ENCODE measurements at places on chromosomes 6 and 20.

GRCh38 chr6:150684161-150684560, 84.5 kb downstream of the PLEKHG1 start:
- DNase-seq, result no peak

DNA sequence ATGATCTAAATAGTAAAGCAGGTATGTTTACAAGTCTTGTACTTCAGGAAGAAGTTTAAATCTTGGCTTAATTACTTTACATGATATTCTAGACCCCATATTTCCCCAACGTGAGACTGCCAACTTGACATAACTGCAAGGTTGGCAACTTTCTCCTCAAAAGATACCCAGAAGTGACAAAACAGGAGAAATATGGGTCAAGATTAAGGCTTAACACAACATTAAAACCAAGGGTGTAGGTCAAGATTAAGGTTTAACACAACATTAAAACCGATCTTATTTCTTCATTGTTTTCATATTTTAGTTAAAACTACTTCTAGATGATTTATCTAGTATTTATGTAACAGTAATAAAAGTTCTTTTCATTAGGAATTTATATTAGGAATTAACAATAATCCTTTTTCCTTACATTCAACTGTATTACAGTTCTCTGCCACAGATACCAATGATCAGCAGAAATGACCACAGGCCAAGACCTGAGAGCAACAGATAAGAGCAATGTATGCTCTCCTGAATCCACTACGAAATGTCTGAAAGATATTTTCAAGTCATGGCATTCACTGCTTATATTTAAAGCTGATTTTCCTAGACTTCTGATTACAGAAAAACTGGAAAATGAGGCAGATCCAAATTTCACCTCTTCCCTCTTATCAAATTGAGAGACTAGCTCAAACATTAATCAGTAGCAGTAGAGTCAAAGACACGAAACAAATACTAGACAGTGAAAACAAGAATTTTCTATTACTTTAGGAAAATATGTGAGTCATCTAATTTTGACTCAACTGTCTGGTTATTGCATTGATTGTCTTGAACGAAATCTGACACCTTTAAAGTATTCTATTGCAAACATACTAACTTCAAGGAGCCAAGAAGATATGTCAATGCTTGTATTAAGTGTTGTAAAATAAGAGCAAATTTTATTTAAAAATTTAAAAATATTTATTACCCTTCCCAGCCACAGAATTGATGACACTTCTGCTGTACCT, 72.3 kb downstream of the RNGTT start:
- DNase-seq, result no peak

- DNase-seq, result no peak
Measured at GRCh38 chr20:32522526-32522775, 62.7 kb downstream of the NOL4L start.

- peak; percentile 49 for DNase-seq
Measured at GRCh38 chr6:52087498-52087999, at the start of gene PKHD1. TSS of gene PKHD1 (minus strand) at chr6:52087613. CDS start at chr6:52084933, 2,680 bp downstream.

- no peak for DNase-seq
Measured at GRCh38 chr20:62087227-62087626, 21.5 kb upstream of the TAF4 start.

DNA sequence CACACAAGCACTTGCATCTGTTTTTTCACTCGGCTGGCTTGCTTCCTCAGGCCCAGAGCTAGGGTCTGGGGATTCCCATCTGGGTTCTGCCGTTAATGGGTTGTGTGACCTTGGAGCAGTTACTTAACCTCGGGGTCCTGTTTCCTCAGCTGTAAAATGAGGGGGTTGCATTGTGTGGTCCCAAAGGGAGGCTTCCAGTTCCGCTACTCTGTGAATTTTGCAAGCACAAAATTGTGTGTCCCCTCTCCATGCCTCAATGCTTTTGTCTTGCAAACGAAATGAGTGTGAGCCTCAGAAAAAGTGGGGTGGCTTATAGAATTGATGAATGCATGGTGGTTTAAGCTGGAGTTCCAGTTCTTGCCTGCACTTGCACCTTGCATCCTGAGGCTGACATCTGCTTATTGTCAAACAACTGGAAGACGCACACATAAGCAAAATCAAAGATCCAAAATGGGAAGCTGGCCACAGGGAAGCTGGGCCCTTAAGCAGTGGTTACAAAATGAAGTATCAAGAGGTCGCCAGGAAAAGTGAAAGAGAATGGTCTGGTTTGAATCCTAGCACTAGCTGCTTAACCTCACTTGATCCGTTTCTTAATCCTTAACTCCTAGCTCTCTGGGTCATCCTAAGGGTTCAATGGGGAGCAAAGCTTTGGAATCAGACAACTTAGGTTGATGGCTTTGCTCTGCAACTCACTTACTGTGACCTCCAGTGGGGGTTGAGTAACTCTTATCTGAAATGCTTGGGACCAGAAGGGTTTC, 490.6 kb downstream of the DHX35 start:
- peak; percentile 80 for DNase-seq

- peak; percentile 44 for DNase-seq
Measured at GRCh38 chr6:135087403-135087802, 32.8 kb upstream of the HBS1L start.

GRCh38 chr6:6362056-6362840, 41.8 kb upstream of the F13A1 start:
- no peak for DNase-seq

DNA sequence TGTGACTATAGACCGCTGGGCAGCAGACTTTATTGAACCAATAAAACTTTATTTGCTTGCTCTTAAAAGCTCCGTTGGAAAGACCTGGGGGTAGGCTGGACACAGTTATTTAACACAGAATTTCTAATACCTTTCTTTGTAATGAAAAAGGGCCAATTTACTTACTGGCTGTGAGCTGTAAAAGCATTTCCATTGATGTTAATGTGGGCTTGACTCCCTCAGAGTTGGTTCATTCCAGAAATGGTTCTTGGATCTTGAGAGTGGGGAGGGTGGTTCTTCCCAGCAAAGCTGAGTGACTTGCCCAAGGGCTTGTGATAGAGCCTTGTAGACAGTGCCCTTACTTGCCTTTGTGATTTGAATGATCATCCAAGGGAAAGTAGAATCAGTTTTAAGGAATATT, 100.6 kb downstream of the SOX4 start:
- DNase-seq, result no peak

- no peak for DNase-seq
Measured at GRCh38 chr6:167660944-167661551, 165.7 kb upstream of the AFDN start.

DNA sequence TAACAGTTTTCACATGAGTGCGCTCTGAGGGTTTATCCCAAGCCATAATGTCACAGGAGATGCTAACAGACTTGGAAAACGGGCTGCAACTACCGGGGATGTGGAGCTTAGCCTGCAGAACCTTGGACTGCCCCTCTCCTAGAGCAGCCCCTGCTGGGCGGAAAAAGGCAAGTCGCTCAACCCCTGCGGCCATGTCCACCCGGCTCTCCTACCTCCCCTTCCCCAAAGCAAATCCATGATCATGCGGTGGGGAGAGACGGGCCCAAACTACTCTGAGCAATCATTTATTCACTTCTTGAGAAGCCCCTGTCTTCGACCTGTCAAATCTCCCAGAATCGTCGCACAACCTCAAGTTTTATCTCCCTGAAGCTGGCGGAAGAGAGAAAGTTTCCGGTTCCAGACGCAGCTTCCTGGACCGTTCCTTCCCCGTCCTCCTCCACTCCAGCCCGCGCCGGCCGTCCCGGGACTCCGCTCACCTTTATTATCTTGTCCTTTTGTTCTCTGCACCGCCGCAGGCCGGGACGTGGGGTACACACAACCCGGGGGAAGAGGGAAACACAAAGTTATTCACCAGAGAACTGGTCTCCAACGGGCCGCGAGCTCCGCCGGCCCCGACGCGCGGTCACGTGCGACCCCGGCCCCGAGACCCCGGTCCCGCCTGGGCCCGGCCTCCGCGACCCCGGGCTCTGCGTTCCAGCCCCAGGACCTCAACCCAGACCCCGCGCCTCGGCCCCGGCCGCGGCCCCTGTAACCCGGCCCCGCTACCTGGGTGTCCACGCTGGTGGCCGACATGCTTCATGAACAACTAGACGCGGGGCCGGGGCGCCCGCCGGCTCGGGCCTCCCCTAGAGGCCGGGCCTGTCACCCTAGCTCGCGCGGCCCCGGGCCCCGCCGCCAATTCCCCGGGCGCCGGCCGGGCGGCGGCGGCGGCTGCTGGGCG, 560 bp downstream of the YTHDF1 start:
- DNase-seq, result peak; percentile 66

- DNase-seq, result no peak
Measured at GRCh38 chr20:4524792-4525191, 196.9 kb upstream of the PRND start.

GRCh38 chr20:31707258-31707615, 15.4 kb downstream of the BCL2L1 start:
- DNase-seq, result no peak

- DNase-seq, result no peak
Measured at GRCh38 chr6:73802366-73802765, 106.4 kb downstream of the CD109 start.

DNA sequence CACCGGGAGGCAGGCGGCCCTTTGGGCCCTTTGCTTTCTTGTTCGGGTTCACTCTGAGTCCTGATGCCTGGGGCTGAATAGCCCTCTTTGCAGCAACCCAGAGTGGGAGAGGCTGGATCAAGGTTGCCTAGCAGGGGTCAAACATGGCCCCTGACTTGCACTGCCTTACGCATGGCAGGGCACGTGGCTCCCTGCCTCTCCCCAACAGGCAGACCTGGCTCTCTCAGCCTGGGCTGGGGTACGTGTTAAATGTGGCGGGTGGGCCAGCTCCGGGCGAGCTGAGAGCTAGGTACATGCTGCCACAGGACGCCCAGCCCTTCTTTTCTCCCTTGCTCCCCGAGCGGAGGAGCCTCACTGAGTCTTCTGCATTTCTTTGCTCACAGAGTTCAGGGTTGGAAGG, 7.3 kb downstream of the C6orf132 start:
- peak; percentile 49 for DNase-seq

GRCh38 chr6:9233226-9233625, 797.9 kb upstream of the SLC35B3 start:
- DNase-seq, result no peak

- no peak for DNase-seq
Measured at GRCh38 chr6:169907419-169908115, 156.1 kb downstream of the ERMARD start.

GRCh38 chr6:50899306-50899870, 80.7 kb downstream of the TFAP2B start:
- DNase-seq, result no peak

DNA sequence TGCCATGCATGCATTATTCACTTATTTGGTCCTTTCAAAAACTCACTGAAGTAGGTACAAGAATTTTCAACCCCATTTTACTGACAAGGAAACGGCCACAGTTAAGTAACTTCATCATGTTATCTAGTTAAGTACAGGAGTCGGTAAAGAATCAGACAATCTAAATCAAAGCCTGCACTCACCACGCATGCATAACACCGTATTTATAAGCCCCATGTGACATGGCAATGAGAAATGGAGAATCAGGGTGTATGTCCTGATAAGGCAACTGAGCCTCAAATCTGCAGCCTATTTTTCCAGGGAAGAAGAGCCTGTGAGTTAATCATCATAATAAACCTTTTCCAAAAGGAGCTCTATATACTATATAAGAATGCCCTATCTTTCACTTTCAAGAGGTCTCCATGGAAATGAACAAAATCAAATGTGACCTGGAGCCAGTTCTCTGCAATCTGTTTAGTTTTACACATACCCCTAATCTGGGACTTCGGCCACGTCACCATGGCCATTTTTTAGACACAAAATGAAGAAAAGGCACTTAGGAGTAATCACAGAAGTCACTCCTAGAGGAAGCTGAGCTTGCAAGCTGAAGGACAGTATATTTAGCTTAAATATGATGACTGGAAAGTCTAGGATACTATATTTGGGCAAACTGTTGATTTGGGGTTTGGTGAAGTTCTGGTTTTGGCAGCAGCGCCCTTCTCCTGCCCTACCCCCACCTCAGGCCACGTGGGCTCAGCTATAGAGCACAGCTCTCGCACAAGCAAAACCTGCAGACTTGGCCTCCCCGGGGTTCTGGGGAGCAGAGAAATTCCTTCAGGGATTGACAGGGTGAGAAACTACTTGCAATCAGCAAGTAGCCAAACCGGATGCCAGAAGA, 19.2 kb downstream of the TRAM2 start:
- no peak for DNase-seq

DNA sequence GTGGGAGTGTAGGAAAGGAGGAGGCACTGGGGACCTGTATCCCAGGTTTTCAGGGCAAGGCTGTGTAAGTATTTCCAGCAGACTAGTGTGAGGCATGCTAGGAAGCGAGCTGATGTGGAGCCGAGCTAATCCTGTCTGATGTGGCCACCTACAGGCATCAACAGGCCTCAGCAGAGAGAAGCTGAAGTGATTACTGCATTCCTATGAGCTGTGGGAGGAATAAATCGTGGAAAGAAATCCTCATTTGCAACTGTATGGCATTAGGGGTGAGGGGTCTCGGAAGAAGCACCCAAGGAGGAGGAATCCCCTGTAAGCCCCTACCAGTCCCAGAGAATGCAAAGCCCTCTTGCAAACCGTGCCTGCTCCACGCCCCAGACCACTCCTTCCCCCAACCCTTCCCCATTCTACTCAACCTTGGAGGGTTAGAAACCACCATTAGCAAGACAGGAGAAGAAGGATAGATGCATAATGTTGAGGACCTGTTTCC, 41.6 kb downstream of the C6orf15 start:
- DNase-seq, result peak; percentile 60

DNA sequence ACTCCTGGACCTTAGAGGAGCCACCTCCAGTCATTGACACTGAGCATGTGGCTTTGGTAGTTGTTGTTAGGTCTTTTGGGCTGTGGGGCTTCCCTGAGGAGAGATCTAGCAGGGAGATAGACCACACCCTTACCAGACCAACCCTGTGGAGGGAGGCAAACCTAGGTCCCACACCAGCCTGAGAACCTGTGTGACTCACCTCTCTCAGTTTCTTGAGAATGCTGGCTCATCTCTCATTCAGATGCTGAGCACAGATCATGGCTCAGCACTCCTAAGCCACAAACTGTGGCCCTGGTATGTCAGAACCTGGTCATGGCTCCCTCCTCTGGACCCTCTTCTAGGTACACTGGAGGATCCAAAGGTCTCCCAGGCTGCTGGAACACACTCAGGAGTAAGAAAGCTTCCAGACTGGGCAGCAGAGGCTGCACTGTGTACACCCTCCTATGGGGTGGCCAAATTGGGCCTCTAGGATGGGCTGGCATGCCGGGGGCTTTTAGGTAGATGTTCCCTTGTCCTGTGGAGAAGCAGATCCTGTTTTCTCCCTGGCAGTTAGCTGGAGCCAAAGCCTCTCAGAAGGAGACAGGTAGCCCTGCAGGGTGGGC, 1294.5 kb downstream of the KHDRBS2 start:
- no peak for DNase-seq

DNA sequence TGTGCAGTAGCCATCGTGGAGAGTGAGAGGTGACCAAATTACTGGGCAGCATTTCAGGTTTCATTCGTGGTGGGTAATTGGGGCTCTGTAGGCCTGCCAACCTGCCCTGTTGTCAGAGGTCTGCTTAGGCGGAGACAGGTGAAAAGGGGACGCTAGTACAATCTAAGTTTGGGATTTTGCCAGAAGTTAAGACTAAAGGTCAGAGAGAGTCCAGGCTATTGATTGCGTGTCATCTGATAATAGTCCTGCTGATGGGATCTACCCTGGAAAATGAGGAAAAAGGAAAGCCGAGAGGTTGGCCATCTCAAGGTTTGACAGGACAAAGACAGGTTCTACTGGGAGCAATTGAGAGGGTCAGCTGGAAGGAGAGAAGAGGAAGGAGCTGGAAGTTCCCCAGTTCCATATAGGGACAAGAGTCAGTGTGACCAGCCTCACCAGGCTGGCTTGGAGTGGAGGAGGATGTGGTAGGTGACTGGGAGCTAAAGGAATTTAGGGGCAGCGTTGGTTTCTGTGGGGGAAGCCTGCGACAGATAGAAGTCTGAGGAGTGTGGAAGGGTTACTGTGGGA, 10.9 kb downstream of the ARFGEF2 start:
- no peak for DNase-seq

- no peak for DNase-seq
Measured at GRCh38 chr20:15814360-15814759, 758.9 kb downstream of the KIF16B start.
